NCI-H2171 (cell line): ENCODE measurements at places on chromosomes 3 and 15.

DNA sequence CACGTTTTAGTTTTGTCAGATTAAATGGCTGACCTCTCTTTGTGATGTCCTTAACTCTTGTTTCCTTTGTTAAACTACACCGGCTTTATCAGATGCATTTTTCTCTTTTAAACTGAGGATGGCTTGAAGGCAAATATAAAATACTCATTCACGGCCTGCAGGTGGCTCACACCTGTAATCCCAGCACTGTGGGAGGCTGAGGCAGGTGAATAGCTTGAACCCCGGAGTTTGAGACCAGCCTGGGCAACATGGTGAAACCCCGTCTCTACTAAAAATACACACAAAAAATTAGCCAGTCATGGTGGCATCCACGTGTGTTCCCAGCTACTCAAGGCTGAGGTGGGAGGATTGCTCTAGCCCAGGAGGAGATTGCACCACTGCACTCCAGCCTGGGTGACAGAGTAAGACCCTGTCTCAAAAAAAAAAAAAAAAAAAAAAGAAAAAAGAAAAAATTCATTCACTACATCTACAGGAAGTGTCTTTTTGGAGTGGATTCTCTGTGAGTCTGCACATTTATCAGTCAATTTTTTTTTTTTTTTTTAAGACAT lies 34.7 kb upstream of the SACM1L start:
- no peak for DNase-seq

DNA sequence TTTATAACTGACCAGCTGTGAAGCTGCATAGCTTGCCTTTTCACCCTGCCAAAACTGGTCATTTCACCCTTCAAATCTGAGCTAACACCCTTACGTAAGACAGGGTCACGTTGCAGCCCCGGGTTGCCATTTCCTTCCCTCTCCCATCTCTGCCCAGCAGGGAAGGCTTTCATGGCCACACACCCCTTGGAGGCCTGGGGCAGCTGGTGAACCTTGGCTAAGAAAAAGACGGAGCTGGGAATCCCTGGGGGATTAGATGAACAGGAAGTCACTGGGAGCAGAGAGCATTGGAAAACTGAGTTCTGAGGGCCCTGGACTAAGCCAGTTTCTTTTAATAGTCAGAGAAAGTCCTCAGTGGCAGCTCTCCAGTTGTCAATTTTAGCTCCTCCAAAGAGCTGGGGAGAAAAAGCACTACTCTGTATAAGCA lies 67.8 kb downstream of the TTC23 start:
- DNase-seq = no peak

DNA sequence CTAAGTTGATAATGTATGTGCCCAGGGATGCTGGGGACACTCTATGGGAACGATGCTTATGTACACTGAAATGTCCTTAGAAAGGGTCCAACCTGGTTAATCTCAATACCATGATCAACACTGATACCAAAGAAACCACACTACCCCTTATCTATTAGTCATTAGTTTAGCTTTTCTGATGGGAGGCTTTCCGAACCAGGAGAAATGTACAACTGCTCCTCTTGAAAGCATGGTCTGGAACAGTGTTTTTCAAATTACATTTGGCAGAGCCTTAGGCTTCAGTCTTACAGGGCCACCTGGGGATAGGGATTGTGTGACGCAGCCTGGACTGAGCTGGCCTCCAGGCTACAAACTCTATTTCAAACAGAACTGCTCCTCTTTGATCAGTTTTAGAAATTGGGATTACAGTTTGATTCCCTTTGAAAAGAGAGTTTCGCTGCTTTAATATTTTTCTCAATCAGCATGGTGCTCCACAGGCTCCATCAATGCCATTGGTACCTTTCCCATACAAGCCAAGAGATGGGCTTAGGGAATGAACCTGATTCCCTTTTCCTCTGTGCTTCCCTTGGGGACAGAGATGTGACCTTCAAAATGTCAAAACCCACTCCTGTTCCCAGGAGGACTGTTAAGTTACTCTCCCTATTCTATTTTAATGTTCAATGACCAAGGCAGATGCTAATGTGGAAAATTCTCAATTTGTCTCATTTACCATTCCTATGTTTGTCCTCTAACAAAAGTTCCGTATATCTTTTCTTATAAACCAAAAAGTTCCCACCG lies 296.0 kb upstream of the ADAMTS9 start:
- no peak for DNase-seq

GRCh38 chr3:2510591-2511145 lies 412.0 kb downstream of the CNTN4 start:
- no peak for DNase-seq

DNA sequence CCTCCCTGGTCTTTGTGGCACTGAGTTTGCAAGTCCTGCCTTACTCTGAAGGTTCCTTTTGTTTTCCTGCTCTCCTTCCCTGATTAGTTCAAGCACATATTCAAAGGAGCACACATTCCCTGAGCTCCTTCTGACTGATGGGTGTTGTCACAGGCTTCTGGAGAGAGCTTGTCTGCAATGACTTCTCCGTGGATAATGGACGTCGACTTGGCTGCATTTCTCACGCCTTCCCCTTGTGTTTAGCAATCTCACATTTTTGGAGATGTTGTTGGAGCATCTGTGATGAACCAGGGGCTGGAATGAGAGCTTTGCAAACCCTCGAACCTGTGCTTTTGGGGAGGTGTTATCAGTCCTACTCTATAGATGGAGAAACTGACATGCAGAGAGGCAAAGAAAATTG lies 375.4 kb upstream of the PROK2 start:
- no peak for DNase-seq

DNA sequence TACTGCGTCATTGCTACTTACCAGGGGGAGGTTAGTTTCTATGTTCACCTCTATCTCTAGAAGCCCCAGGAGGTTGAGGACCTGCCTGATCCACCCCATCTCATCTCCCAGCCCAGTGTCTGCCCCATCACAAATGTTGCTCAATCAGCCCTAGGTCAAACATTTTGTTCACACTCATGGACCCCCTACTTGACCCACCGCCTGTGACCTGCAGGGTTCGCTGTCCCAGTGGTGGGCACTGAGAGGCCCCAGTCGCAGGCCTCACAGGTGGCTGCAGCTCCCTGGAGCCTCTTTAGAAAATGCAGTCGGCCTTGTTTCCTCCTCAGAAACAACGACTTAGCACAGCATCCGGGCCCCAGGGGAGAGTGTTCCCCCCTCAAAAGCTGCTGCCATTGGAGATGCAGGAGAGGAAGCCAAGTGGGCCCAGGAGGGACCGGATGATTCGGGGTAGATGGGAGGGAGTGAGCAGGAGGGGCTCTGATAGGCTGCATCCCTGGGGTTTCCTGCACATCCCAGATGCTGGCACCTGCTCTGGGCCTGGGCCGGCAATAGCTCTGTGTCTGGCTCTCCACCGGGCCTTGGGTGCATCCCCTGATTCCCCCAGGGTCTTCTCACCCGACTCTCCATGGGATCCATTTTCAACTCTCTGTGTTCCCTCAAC lies 18.4 kb upstream of the INSYN1 start:
- no peak for DNase-seq

GRCh38 chr3:120153294-120153693 lies 59.0 kb upstream of the GSK3B start:
- no peak for DNase-seq

DNA sequence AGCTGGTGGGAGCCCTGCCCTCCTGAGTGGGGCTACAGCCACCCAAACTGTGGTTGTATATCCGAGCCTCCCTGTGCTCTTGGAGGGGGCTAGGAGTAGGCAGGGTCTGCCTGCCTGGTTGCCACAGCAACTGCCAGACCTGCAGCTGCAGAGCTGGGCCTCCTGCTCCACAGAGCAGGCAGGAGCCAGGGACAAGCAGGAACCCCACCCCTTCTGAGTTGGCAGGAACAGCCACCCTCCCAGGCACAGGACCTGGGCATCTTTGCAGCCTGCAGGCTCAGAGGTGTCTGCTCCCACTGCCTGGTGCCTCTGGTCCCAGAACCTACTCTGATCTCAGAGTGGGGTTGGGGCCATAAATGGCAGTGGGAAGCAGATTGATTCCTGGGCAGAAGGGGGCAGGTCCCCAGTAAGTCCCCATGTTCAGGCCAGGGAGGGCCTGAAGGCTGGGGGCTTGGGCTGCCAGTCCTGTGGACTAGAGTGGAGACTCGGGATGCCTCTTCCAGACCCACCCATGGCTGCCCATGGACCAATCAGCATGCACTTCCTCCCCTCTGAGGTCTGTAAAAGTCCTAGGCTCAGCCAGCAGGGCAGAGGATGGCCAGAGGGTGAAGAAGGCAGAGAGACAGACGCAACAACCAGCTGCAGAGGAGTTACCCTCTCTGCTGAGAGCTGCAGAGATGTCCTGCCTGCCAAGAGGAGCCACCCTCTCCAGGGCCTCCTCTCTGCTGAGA lies 10.3 kb upstream of the LRRC31 start:
- no peak for DNase-seq

- no peak for DNase-seq
Measured at GRCh38 chr15:88132499-88132898, 124.0 kb downstream of the NTRK3 start.

- DNase-seq = no peak
Measured at GRCh38 chr3:60729056-60729455, 522.2 kb downstream of the FHIT start.

DNA sequence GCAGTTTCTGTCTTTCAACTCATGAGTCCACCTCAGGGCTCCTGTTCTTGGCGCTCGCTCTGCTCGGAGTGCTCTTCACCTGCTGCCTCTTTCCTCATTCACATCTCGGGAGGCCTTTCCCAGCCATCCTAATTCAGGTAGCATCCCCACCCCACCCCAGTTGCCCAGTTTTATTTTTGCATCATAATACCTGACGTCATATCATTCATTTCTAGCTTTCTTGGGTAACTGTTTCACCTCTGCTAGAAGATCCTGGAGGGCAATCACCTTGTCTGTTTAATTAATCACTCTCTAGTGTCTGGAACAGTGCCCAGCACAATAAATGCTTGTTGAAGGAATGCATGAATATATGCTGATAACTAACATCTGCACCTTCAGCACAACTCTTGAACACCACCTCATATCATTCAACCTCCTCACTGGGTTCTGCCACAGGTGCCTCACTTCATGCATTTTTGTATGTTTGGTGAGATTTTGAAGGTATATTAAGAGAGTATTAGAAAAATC lies 7.6 kb downstream of the NUSAP1 start:
- DNase-seq = no peak

GRCh38 chr3:13584901-13585300 lies 36.0 kb downstream of the FBLN2 start:
- DNase-seq = no peak

DNA sequence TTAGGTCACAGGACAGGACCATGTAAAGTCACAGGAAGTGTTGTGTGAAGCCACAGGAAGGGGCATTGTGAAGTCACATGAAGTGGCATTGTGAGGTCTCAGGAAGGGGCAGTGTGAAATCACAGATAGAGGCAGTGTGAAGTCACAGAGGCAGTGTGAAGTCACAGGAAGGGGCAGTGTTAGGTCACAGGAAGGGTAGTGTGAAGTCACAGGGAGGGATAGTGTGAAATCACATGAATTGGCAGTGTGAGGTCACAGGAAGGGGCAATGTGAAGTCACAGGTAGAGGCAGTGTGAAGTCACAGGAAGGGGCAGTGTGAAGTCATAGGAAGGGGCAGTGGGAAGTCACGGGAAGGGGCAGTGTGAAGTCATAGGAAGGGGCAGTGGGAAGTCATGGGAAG lies 37.9 kb downstream of the GASK1A start:
- no peak for DNase-seq

DNA sequence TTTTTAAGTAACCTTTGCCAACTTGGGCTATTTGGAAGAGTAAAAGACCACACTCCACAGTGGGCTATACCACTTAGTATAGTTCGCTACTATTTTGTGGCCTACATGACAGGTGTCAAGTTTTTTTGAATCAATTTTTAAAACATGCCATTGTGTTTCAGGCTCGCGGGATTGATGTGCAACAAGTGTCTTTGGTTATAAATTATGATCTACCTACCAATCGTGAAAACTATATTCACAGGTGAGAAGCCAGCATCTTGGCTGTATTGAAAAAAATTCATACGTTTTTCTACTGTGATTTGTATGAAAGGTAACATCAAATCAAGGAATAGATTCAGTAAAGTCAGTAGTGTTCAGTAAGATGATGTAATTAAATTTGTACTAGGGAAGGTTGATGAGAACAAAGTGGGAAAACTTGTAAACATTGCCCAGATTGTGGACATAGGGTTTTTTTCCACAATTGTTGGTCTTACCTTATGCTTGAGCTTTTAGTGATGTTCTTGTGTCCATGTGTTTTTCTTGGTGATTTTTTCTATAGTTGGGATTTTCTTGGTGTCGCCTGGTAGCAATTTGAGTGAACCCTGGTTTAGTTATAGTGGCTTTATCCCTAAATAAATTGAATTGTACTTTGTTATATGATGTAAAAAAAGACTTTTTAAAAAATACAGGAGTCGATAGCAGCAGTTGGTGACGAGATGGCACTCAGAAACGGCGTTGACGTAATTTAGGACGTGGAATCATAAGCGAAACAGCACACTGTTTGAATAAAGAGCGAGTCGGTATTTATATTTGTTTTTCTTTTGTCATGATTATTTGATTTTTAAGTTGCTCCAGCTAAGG lies 4.5 kb downstream of the EIF4A2 start:
- DNase-seq = no peak

DNA sequence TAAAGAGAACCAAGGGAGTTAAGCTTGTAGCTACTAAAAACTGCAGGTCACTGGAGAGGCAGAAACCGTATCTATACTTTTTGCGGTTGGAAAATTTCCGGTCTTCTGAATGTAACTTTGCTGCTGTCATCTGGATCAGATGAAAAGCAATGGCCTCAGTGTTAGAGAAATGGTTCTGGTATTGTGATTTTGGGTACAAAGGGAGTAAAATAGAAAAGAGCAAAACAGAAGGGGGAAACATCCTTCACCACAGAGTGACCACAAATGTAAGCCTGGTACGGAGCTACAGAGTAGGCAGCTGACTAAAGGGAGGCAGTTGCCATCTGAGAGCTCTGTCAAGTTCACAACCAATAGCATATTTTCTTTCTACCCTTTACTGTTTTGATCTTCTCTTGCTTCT lies 5.6 kb downstream of the CD96 start:
- no peak for DNase-seq

GRCh38 chr3:10393514-10393913 lies 72.6 kb upstream of the SEC13 start:
- no peak for DNase-seq

- DNase-seq = no peak
Measured at GRCh38 chr3:128486681-128487537, 6.1 kb downstream of the GATA2 start.

- DNase-seq = no peak
Measured at GRCh38 chr3:147356909-147357900, 49.1 kb downstream of the ZIC4 start.

- no peak for DNase-seq
Measured at GRCh38 chr15:70856177-70856883, 2.4 kb upstream of the LARP6 start.

GRCh38 chr3:63975723-63976122 lies 47.6 kb downstream of the PSMD6 start:
- no peak for DNase-seq

DNA sequence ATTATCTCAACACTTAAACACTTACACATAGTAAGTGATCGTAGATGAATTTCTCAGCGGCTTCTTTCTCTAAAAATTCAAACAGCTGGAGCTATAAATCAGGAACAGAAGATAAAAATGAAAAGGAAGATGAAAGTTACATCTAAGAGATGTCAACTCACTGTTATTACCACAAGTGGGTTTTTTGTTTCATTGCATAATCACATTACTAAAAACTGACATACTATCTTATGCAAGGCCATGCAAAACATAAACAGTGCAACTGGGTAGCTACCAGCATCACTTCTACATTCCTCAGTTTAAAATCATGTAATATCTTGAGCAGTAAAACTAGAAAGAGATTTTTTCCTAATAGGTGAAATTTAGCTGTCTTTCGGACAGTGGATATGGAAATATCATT lies 14.9 kb downstream of the MINDY4B start:
- DNase-seq = no peak
